Activated CD4-positive, alpha-beta memory T cell treated with anti-CD3 and anti-CD28 coated beads, Interleukin-2, amount 10 ng/mL, durations not matched to agents 7 days and 5 days (primary cell): ENCODE measurements at places on chromosomes 6 and 20. TPM values are rescaled to one million over a fixed set of nuclear protein-coding genes. Genes with fewer than 3 reads are reported as not detected.

C20orf204 gene
- total RNA-seq: 7.2 TPM

DNA sequence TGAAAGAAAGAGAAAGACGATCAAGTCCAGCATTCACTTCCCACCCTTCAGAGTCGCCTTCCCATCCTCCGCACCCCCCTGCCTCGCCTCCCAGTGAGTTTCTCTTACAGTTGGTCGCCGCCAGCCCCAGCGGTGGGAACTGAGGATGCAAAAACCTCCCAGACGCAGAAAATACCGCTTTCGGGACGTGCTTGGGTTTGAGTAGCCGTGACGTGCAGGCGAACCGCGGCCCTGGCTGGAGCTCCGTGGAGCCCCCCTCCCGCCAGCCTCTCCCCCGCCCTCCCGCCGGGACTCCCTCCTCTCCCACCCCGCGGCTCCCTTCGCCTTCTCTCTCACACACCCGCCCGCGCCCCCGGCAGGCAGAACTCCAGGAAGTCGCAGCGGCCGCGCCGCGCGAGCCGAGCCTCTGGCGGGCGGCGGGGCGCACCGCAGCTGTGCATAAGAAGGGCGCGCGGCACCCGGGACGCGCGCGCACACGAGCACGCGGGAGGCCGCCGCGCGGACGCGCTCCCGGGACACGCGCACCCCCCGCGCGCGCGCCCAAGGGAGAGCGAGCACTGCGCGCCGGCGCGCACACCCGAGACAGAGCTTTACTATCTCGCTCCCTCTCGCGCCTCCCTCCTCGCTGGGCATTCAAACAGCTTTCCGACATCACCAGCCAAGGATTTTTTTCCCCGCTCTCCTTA lies at the start of gene ADGRB3:
Gene ADGRB3 (plus strand): TSS at position 557 of the 686 bp plus-strand sequence. CDS start 3,394 bp downstream, outside the sequence.
- peak; percentile 35 for DNase-seq

VARS1 gene
- 84.1 TPM for total RNA-seq

DNA sequence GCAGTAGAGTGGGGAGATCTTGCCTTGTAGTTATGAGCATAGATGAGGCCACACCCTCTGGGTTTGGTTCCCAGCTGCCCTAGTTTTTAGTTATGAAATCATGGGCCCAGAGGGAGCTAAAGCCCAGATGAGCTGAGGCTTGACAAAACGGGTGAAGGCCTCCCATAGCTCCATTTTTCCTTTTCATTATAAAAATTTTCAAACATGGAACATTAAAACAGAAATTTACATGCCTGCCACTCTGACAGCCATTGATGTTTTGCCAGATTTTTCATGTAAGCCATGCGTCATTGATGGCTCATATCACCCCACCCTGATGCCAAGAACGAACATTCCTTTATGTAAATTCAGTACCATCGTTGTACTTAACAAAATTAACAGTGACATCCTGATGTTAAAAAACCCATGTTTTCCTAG lies 67.9 kb downstream of the IGF2R start:
- DNase-seq: no peak

DNA sequence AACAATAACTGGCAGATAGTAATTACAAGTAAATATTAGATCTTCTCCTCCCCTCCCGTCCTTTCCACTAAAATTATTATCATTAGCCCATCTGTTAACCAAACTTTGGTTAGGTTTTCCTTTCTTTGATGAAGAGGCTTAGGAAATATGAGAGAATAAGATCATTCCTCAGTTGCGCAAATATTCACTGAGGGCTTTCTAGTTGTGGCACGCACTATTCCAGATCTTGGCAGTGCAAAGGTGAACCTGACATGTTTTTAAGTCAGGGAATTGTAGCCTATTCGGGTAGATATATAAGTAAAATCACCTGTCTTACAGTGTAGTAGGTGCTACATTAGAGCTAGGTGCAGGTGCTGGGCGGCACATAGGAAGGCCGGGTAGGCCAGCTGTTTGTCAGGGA lies 31.1 kb downstream of the RNF217 start:
- DNase-seq: no peak

MLIP gene
- not detected for total RNA-seq

C20orf141 gene
- total RNA-seq: not detected

DNA sequence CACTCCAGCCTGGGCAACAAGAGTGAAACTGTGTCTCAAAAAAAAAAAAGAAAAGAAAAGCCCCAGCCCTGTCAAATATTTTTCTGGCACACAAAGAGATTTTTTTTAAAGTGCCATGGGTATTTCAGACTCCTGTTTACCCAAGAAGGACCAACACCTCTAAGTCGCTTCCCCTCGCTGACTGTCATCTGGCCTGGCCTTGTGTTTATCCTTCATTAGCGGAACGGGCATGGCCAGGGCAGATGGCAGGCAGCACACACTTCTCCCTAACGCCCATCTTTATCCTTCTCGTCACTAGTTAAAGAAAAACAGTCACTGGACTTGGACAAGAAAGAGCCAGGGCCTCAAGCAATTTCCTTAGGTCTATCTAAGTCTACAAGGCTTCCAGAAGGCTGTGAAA lies 7.3 kb upstream of the CBFA2T2 start:
- DNase-seq: no peak

GRCh38 chr6:75044846-75045245 lies 161.0 kb downstream of the COL12A1 start:
- no peak for DNase-seq

DNA sequence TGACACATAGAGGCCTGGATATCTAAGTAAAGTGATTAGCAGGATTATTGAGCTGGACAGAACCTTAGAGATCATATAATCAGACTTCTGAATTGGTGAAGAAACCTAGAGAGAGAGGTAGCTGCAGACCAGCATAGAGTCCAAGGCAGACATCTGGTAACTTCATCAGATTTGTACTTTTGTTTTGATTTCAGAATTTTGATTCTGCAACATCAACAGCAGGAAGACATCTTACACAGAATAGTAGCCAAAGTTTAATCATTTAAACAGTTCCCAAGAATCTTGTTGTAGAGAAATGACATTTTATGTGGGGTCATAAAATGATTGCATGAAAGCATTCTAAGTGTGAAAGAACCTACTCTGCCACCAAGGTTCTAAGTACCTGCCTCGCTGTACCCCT lies 39.4 kb downstream of the RPRD1B start:
- no peak for DNase-seq

DNA sequence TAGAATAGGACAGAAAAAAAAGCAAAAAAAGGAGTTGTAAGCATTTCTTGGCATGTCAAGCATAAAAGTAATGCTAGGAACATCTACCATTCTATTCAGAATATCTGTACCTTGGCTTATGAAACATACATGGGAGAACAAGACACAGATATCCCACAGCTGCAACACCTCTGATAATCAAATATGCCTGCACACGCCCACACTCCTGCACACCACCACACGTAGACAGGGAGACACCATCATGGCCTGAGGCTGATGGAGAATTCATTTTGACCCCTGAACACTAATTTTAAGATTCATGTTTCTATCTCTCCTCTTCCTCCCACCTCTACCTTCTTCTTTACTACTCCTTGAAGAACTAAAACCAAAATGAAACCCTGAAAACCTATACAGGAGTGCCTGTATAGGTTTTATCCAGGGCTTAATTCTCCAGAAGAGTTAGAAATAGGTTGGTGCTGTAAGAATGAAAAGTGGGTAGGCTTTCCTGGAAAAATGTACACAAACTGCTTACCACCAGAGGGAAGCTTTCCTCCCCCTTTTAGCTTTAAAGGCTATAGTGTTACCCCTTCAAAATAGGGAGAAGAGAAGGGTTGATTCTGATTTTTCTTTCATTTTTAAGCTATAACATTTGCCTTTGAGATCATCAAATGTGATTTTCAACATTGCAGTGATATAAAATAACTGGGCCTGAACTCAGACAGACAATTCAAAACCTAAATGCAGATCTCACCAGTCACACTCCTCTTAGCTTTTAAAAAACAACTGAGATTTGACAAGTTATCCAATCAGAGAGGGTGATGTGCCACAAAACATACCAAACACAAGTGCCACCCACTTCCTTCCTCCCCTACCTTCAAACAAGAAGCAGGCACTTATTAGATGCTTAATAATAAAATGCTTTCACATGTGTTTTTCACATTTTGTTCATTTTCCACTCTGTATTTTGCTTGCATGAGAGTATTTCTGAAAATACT lies 57.9 kb downstream of the ELOVL5 start:
- DNase-seq: no peak

DNA sequence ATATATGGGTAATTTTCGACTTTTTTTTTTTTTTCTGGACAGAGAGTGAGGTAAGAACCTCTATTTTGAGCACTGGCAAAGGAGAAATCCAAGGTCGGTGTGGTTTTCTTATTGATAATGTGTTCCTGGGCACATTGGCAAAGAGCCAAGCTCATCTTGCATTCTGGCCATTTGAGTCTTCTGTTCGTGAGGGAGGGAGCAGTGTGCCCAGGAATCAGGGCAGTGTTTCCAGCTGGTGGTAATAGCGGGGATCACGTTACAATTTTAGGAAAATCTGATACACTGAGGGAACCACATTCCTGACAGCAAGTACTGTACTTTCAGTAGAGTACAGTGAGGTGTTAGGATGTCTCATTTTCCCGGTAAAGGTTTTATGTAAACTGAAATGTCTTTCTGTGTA lies 442.3 kb upstream of the MAP3K7 start:
- no peak for DNase-seq

DNA sequence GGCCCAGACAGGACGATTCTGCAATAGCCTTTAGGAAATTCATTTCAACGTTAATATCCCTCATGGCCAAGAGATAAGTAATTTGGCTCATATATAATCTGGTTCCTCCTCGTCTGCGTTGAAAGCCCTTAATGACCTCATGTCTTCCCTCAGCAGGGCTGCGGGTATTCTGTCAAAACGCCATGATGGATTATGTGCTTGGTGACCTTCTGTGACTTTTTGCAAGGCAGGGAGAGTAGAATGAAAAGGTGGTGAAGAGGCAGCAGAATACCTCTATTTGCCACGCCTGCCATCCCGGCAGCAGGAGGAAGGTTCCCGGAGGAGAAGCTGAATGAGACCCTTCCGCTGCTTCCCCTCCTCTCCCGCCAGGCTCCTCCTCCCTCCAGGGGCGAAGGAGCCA lies 41.1 kb upstream of the SPACA1 start:
- no peak for DNase-seq

GRCh38 chr6:26215585-26216358 lies 128.5 kb downstream of the HFE start:
- DNase-seq: peak; percentile 60

GRCh38 chr6:113644861-113645575 lies 212.1 kb upstream of the MARCKS start:
- no peak for DNase-seq

CALHM4 gene
- total RNA-seq: not detected

JPH2 gene
- total RNA-seq: 0.05 TPM

MUCL3 gene
- total RNA-seq: not detected

DNA sequence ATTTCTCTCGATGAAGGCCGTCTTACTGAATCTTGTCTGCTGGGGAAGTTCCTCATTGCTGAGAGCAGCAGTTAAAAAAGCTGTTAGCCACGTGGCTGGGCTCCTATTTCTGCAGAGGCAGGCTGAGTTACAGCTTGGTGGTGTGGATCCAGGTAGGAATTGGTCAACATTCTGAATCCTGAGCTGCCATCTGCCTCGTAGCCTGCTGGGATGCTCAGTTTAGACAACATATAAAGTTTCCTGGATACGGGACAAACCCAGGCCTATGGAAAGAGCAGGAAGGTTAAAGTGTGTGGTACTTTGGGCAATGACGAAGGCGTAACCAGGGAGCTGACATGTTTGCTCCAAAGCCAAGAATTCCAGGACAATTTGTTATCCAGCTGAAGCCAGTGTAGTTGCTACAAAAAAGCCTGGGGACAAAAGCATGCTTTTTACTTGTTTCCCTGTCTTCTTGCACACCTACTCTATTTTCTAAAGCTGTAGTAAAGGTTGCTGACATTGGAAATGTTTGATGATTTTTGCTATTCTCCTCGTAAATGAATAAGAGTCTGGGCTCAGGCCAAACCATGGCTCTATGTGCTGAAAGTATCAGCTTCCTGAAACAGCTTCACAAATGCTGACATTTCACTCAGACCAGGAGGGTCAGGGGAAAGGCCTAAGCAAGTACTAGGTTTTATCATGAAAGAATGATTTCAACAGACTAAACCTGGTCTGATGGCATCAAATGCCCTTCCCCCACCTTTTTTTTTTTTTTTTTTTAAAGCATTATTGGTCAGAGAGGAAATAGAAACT lies 12.4 kb upstream of the MYLK2 start:
- no peak for DNase-seq

DNA sequence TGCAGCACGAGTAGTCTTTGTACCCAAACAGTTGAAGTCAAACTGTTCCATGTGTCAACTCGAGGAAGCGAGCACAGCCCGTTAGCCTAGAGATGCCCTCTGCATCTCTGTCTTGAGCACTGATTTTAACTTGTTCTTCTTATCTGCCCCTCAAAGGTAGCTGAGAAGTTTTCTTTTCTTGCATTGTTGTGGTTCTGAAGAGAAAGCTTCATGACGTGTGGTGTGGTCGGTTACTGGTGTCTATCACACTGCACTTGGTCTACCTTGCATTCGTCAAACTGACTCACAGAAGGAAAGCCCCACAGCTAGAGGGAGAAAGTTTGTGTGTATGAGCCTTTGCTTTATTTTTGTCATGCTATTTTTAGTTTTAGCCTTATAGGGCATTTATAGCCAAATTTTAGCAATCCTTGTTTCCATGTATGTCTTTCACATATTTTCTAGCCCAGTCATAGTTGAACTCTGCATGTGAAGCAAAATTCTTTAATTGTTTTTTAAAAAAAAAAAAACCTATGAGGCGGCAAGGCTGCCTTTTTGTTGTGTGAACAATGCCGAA lies 115.1 kb downstream of the JAG1 start:
- DNase-seq: peak; percentile 52

TNXB gene
- total RNA-seq: 5.7 TPM

BPI gene
- total RNA-seq: not detected

GRCh38 chr6:68777956-68778355 lies 142.9 kb downstream of the ADGRB3 start:
- no peak for DNase-seq

MCCD1 gene
- total RNA-seq: not detected

HLA-E gene
- total RNA-seq: 757 TPM
